Stimulated activated CD4-positive, alpha-beta T cell treated with anti-CD3 and anti-CD28 coated beads, TNF-alpha, amount 100 ng/mL, for 1 hour (primary cell): ENCODE measurements at places on chromosomes 11 and 22.

- no peak for DNase-seq
Measured at GRCh38 chr11:67468056-67468455, 995 bp downstream of the TMEM134 start.

GRCh38 chr11:12473381-12473780 lies 96.0 kb downstream of the PARVA start:
- DNase-seq: no peak

- no peak for DNase-seq
Measured at GRCh38 chr11:27405134-27405533, 42.1 kb upstream of the CCDC34 start.

- DNase-seq: no peak
Measured at GRCh38 chr11:61174273-61174672, 13.0 kb upstream of the VPS37C start.

DNA sequence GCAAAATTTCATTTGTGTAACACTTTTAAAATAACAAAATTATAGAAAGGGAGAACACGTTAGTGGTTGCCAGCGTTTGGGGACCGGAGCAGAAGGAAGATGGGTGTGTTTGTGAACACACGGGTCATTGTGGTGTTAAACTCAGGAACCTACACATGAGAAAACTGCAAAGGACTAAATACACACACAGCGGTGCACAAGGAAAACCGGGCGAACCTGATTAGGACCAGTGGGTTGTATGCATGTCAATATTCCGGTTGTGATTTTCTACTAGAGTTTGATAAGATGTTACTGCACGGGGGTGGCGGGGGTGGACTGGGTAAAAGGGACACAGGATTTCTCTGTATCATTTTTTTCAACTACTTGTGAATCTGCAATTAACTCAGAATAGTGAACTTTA lies 351.2 kb downstream of the OPCML start:
- no peak for DNase-seq
